CD4-positive, alpha-beta T cell treated with Interleukin-21 for 1 hour (primary cell): ENCODE measurements at places on chromosomes 4 and X.

DNA sequence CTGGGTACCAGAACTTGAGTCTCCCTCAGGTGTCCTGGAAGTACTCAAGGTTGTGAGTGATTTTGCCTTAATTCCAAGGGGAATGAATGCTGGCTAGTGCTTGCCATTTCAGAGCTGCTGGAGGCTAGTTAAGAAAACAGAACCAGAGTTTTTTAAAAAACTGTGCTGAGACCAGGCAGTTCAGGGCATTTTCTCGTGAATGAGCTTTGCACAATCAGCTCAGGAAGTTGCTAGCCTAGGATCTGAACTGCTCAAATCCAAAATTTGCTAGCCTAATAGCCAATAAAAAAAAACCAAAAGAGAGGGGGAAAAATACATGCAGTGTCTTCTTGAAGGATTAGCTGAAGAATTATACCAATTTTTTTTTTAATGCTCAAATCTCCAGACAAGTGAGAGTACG is 292.7 kb downstream of the FBXW7 start:
- DNase-seq = no peak

GRCh38 chrX:110327336-110327735 is 9.5 kb upstream of the AMMECR1 start:
- DNase-seq = no peak

- DNase-seq = no peak
Measured at GRCh38 chr4:168857546-168858314, 152.3 kb downstream of the CBR4 start.

- DNase-seq = no peak
Measured at GRCh38 chr4:168097161-168097560, 4.8 kb downstream of the ANXA10 start.

GRCh38 chr4:138671606-138672084 is 343.9 kb upstream of the NOCT start:
- DNase-seq = no peak

GRCh38 chr4:147985376-147985775 is 253.5 kb downstream of the ARHGAP10 start:
- no peak for DNase-seq

GRCh38 chrX:136065044-136065671 is 79.9 kb downstream of the SLC9A6 start:
- peak; percentile 38 for DNase-seq
